ENCODE measurements at places on chromosomes 12 and 14.

GRCh38 chr12:1115484-1116231, 124.6 kb downstream of the ERC1 start:
- DNase-seq, result no peak

- DNase-seq, result no peak
Observed at GRCh38 chr14:52563120-52563519, 10.5 kb downstream of the GPR137C start.

DNA sequence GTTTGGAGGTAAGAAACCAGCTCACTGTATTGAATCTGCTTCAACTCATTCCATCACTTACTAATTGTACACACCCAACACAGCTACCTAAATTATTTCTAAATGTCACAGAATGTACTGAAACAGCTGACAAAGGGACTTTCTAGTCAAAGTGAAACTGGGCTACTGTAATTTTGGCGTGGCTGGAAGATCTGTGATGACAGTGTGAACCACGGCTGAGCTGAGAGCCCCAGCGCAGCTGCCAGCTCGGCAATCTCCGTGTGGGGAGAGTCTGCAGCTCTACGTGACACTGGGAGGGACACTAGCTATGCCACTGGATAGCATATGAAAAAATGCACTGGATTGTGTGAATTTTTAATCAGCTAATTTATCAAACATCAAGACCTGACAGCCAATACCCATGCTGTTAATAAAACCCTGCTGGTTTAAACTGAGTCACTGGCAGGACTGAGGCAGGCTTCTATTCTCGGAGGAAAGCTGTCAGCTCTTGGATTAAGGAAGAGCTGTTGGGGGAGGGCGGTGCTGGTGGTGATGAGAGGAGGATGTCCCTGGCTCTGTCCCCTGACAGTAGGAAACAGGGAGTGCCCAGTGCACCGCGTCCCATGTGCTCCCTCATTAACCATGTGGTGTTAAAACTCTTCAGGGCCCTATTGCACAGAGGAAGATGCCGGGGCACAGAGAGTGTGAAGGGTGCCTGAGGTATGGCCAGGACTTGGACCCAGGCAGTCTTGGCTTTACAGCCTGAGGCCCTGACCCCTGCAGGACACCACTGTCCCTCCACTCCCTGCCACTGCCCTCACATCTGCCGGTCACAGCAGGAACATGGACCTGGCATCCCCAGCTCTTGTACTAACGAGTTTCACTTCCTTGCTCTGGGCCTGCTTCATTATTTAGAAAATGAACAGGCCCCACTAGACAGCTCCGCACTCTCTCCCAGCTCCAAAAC, 13.3 kb downstream of the SLC15A4 start:
- peak; percentile 91 for DNase-seq

DNA sequence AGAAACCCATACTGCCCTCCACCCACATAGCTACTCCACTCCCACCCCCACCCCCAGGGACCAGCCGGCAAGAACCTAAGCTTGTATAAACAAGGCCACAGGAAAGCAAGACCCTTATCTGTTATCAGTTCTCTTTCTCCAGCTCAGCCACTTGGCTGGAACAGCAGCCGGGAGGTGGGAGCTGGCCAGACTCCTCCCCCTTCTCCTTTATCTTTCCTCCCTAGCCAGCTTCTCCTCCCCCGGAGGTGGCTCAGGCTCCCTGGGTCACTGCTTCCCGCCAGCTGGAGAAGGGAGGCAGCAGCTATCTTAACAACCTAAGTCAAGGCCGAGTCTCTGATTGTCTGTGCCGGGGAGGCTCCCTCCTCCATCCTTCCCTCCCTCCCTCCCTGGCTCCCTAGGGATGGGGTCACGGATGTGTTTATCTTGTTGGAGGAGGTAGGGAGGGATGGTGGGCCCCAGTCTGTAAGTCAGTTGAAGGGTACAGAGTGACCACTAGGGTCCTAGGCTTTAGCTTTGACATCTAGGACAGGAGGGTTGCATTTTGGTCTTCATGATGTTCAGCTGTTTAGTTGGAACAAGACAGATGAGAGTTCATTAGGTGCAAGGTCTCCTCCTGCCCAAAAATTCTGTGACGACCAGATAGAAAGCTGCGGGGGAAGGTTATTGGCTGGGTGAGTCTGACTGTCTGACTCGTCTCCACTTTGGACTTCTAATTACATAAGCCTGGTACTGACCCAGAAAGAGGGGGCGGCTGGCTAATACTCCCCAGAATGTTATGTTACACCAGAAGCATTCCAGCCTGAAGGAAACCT, 29.7 kb downstream of the ZFP36L1 start:
- DNase-seq, result no peak

DNA sequence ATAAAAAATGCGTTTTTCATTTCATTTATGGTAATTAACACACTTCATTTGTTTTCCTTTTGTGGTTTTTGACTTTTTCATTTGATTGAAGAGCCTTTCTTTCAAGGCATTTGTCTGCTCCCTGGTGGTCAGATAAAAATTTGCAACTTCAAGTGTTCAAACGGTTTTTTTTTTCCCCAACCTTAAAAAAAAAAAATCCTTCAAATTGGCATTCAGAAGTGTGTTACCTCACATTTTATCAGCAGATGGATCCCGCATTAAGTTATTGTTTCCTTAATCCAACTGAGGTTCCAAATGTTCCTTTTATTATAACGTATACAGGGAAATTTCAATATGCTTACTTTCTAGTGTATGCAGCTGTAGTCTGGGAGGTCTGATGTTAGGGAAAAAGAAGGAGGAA, 47.2 kb downstream of the MYF5 start:
- DNase-seq, result no peak

DNA sequence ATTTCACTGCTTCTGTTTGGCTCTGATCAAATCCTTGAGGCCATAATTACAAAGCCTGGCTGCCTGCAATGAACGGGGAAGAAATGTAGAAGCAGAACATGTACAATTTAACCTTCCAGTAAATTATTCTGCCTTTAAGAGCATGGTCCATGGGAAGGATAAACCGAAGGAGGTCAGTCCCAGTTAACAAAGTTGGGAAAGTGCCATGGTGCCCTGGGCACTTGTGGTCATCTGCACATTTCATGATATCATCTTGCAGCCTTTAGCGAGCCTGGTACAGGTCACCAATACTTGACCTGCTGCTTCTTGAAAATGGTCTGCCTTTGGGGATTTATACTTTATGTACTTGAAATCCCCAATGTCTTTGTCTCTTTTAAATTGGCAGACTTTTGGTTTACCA, 175.9 kb upstream of the KITLG start:
- DNase-seq, result no peak

GRCh38 chr14:68747393-68747792, 45.5 kb downstream of the ZFP36L1 start:
- no peak for DNase-seq

DNA sequence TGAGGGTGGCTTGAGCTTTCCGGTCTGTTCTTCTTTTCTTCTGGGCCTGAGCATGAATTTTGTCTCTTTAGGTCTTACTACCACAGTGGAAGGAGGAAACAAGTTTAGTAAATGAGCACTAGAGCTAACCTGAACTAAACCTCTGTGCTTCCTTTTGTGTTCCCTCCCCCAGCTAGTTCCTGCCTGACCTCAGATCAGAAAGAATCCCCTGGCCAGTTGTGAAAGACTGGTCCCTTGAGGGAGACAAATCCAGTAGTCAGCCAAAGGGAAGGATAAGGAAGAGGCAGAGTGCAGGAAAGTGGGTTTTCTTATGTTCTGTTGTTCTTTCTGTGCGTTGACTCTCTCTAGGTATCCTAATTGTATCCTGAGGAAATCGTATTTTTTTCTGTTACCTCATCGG, 17.5 kb downstream of the ZNF664 start:
- DNase-seq, result no peak

DNA sequence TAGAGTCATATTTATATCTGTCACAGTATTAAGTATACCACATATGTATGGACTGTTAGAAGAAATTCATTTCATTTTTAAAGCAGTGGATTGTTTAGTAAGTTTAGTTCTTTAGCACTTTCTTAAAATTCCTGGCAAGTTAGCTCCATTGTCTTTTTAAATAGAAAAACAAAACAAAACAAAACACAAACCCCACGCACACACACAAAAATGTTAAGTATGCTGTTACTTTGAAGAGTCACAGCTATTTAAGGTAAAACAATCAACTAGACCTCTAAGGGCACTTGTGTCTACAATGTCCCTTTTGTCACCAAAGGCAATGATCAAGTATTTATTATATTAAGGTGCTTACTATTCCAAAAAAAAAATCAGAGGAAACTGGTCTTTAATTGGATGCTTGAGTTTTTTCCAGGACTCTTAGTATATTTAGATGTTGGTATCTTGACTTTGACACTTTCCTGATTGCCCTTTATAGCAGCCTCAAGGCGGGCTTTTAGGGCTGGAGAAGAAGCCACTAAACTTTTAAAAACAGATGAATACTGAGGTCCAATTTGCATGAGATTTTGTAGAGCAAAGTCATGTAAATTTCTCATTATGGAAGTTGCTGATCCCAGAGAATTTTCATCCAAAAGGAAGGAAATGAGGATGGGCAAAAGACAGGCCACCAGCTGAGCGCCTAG, 85.5 kb upstream of the HECTD1 start:
- no peak for DNase-seq

- no peak for DNase-seq
Observed at GRCh38 chr12:39763071-39763889, 143.7 kb upstream of the ABCD2 start.
